Thymus (tissue), 14 donors: ENCODE measurements at places on chromosomes 7 and 10. TPM values are rescaled to one million over a fixed set of nuclear protein-coding genes. Genes with fewer than 3 reads are reported as not detected.
A peak's percentile ranks its signal among the peaks of the same experiment; 100 is the strongest.

DNA sequence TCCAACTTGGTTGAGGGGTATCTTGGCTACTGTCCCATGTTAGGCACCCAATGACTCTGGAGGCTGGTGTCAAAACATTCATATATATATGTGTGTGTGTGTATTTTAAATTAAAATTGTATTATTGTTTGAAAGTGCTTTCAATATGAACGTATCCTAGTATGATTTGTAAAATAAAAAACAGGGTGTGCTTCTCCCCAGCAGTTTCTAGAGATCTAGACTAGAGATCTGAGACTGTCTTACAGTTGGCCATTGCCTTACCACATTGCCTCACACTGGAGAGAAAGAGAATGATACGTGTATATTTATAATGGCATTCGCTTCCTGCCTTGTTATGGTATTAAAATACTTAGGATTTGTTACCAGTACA lies 1.2 kb downstream of the BAG3 start:
- H3K27ac ChIP-seq = no peak overlapping the region
- H3K4me3 ChIP-seq = peak overlapping the region; percentile 88
- DNase-seq = no peak
- H3K4me1 ChIP-seq = peaks cover 8% of the 10 kb centered on the region
- H3K27me3 ChIP-seq = peaks cover 2% of the 10 kb centered on the region

DNA sequence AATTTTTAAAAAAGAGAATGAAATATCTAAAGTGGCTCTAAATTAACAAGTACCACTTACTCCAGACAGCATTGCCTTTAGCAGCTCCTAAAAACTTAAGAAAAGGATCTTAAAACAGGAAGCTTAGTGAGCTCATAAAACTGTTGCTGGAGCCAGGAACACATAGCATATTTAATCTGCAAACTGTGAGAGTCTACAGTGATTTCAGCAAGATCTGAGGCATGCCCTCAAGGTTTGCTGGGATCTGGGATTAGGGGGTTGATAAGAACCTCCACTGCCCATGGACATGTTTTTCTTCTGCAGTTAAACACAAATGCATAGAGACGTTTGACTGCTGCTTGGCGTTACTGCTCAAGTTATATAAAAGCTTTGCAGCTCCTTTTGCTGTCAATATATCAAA lies 3.8 kb downstream of the GLI3 start:
- peaks cover 43% of the 10 kb centered on the region for H3K27me3 ChIP-seq
- H3K4me1 ChIP-seq = peaks cover 10% of the 10 kb centered on the region
- H3K4me3 ChIP-seq = no peak overlapping the region
- no peaks in the 10 kb centered on the region for H3K36me3 ChIP-seq

DNA sequence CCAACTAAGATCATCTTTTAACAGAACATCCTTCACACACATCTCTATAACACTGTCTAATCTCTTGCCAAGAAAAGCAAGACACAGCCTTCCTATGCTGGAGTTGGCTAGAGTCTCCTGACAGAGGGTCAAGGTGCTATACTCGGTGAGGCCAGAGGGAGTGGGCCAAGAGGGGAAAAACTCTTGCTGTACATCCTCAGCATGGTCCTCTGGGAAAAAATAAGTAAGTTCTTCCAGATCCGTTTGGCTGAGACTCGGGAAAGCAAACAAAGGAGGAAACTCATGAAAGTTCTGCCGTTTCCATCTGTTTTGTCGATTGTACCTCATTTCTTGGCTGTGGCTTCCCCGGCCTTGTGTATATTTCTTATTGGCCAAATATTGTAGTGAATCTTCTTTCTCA lies 33.9 kb downstream of the VWDE start:
- no peak overlapping the region for H3K4me3 ChIP-seq
- no peak overlapping the region for H3K27ac ChIP-seq
- no peak for DNase-seq
- H3K27me3 ChIP-seq = no peaks in the 10 kb centered on the region

- H3K4me1 ChIP-seq = no peaks in the 10 kb centered on the region
- DNase-seq = peak; percentile 30
- H3K36me3 ChIP-seq = no peaks in the 10 kb centered on the region
- H3K4me3 ChIP-seq = no peak overlapping the region
- no peak overlapping the region for H3K27ac ChIP-seq
Measured at GRCh38 chr10:43078986-43079273, 2.1 kb downstream of the RET start.

DNA sequence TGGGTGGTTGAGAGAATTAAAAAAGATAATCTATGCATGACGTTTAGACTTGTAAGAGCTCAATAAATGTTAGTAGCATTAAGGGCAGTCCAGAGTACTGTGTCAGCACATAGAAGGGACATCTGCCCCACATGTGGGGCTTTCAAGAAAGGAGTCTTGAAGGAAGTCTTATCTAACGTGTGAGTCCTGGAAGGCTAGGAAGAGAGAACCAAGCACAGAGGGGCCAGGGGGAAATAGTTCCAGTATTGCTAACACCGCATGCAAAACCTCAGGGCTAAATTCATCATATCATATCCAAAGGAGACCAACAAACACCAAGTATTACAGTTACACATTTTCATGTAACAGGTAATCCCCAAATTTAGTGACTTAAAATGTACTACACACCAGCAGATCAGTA lies 122.7 kb downstream of the AOAH start:
- no peaks in the 10 kb centered on the region for H3K27me3 ChIP-seq
- DNase-seq = no peak
- H3K27ac ChIP-seq = no peak overlapping the region
- no peaks in the 10 kb centered on the region for H3K36me3 ChIP-seq
- H3K4me1 ChIP-seq = no peaks in the 10 kb centered on the region

- H3K4me3 ChIP-seq = no peak overlapping the region
- no peak overlapping the region for H3K27ac ChIP-seq
- no peak for DNase-seq
- H3K27me3 ChIP-seq = no peaks in the 10 kb centered on the region
- no peaks in the 10 kb centered on the region for H3K36me3 ChIP-seq
- peaks cover 3% of the 10 kb centered on the region for H3K4me1 ChIP-seq
Measured at GRCh38 chr10:119737039-119737663, 11.3 kb downstream of the INPP5F start.

Gene TCAF2
- 3.8 TPM for total RNA-seq
